ENCODE measurements at places on chromosomes 6 and 20.
A peak's percentile ranks its signal among the peaks of the same experiment; 100 is the strongest.

DNA sequence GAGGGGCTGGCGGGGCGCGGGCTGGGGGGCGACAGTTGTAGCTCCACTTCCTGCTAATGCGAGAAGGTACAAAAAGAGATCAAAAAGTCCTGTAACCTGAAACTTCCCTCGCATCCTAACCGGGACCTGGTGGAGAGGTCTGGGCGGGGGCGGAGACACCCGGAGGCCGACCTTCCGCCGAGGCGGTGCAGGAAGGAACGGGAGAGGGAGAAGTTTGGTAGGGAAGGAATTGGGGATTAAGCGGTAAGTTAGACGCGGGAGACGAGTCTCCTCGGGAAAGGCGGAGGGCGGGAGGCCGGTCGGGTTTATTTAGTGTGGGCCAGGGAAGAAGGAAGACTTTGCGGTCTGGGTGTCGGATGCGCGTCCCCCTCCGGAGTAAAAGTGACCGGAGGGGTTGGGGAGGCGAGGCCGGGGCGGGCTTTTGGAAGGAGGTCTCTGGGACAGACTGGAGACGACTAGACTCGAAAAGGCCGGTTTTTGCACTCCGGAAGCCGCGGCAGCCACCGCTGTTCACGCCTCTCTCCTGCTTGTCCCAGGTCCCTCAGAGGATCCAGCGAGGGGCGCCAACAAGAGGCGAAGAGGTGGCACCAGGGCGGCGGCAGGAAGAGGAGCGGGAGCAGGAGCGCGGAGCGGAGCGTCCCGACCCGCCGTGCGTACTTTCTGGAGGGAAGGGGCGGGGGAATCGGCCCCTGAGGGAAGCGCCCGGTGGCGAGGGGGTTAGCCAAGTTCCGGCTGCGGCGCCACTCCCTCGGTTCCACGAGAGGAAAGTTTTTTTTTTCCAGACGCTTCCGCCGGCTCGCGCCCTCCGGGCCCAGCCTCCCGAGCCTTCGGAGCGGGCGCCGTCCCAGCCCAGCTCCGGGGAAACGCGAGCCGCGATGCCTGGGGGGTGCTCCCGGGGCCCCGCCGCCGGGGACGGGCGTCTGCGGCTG, 734 bp downstream of the TPBG start:
- no peak for DNase-seq

GRCh38 chr20:36591854-36592641, 13.5 kb upstream of the RAB5IF start:
- no peak for DNase-seq

GRCh38 chr6:90266905-90267621, 29.6 kb downstream of the BACH2 start:
- no peak for DNase-seq

DNA sequence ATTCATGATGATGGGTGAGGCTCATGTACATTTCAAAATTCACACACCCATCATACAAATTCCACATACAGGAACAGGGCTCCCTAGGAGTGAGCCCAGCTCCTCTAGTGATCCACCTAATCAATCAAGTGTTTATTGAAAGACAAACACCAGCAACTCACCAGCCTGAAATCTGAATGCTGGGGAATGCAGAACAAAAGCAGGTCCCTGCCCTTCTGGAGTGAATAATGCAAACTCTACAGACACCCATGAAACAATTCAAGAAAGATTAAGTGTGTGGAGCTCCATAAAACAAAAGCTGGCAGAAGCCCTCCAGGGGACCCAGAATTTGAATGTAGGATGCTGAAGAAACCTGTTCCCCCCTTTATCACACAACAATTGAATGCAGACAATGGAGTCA, 396.7 kb upstream of the JARID2 start:
- no peak for DNase-seq

DNA sequence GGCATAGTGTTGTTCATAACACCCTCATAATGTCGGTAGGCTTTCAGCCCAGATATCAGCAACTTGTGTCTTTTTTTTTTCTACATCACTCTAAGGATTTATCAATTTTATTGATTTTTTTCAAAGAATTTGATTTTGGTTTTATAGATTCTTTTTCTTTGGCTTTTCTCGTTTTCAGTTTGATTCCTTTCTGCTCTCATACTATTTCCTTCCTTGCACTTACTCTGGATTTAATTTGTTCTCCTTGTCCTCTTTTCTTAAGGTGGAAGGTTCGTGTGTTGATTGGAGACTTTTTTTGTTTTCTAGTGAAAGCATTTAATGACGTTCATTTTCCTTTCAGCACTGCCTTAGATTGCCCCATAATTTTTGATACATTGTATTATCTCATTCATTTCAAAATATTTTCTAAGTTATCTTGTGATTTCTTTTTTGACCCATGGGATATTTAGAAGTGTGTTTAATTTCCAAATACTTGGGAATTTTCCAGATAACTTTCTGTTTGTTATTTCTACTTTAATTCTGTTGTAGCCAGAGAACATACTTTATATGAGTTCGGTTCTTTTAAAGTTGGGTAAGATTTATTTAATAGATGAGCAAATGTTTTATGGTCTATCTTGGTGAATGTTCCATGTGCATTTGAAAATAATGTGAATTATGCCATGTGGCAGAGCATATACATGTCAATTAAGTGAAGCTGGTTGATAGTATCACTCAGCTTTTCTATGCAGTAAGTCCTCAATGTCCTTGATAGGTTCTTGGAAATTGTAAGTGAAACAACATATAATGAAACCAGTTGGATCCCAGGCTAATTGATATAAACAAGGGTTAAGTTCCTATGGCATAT, 62.8 kb downstream of the IRF4 start:
- DNase-seq = no peak

- DNase-seq = no peak
These were observed 176.7 kb upstream of the HSF2 start for GRCh38 chr6:122222761-122223160.

GRCh38 chr20:63159826-63160640, 55.9 kb downstream of the YTHDF1 start:
- DNase-seq = no peak

- DNase-seq = no peak
These were observed 432.8 kb downstream of the CDC5L start for GRCh38 chr6:44820321-44820720.

- peak; percentile 38 for DNase-seq
These were observed 27.9 kb downstream of the SDCBP2 start for GRCh38 chr20:1301031-1301529.

DNA sequence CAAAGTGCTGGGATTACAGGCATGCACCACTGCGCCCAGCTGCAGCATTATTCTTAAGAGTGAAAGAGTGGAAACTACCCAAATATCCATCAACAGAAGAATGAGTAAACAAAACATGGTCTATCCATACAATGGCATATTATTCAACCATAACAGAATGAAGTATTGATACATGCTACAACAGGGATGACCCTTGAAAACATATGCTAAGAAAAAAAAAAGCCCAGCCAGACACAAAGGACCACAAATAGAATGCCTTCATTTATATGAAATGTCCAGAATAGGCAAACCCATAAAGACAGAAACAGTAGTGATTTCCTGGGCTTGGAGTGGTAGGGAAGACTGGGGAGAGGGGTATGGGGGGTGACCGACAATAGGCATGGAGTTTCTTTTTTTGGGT, 7.1 kb downstream of the TUBB2B start:
- DNase-seq = no peak

- DNase-seq = no peak
These were observed 49.1 kb upstream of the PTPRT start for GRCh38 chr20:43238833-43239232.

DNA sequence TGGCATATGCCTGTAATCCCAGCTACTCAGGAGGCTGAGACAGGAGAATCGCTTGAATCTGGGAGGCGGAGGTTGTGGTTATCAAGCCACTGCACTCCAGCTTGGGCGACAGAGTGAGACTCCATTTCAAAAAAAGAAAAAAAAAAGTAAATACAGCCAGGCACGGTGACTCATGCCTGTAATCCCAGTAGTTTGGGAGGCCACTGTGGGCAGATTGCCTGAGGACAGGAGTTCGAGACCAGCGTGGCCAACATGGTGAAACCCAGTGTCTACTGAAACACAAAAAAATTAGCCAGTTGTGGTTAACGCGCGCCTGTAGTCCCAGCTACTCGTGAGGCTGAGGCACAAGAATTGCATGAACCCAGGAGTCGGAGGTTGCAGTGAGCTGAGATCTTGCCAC, 1.5 kb upstream of the NINL start:
- DNase-seq = no peak

DNA sequence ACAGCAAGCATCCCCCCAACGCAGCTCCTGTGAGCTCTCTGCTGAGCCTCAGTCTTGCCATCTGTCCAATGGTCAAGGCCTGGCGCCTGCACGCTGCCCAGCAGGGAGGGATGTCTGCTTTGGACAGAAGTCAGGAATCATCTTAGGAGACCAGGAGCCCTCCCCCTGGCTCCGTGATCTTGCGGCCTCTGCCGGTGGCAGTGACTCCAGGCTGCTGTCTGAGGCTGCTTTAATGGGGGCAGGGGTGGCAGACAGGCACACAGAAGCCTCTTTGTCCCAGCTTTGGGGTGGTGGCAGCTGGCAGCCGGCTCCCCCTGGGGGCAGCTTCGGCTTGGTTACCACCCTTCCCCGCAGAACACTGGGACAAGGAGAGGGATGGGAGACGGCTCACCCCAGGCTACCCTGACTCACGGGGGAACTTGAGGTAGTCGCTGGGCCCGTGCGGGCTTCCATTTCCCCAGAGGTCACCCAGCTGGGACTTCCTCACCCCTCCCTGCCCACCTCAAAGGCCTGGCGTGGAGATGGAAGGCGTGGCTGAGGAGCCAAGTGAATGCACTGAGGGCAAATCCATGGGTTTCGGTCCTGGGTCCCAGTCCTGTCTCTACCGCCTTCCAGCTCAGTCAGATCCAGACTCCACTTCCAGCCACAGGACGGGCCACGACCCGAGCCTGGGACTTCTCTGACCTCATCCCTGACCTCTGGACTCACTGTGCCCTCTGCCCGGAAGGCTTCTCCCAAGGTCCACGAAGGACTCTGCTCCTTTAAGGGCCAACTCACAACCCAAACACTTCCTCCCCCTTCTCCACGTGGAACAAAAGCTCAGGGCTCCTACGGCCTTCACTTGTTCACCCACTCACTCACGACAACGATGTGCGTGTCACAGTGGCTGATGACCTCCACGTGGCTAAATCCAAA, 14.8 kb downstream of the PEDS1 start:
- no peak for DNase-seq

DNA sequence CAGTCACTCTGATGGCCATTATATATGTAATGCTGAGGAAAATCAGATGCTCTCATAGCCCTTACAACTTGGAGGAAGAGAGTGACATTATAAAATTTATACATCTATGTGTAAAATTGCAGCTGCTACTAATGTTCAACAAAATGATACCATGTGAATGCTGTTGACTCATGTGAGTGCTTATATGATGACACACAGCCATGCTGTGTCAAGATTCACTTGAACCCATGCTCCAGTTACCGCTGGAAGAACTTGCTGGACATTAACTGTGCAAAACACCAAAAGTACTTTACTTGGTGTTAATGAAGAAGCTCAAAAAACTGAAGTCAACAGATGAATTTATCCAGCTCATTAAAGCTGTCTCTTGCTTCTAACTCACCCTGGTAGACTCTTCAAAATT, 318.9 kb upstream of the PLCB4 start:
- DNase-seq = no peak

DNA sequence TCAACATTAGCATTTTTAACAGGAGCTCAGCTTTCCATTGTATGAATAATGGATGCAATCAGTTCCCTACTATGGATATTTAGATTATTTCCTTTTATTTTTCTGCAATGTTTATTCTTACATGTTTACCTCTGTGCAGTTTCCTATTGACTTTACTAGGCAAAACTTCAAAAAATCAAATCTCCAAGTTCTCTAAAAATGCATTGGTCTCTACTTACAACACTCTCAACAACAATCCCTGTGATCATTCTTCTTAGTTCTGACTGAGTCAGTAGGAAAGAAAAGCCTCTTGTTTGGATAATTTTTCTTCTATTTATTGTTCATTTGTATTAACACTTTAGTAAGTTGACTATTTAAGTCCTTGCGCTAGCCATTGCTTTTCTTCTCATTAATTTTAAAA, 126.1 kb downstream of the KIF13A start:
- no peak for DNase-seq

GRCh38 chr6:10030942-10031537, 383.8 kb downstream of the TFAP2A start:
- DNase-seq = no peak

- DNase-seq = no peak
These were observed 197.9 kb downstream of the MAFB start for GRCh38 chr20:40491009-40491590.

- no peak for DNase-seq
These were observed 143.3 kb upstream of the MAP3K7 start for GRCh38 chr6:90730151-90730673.

DNA sequence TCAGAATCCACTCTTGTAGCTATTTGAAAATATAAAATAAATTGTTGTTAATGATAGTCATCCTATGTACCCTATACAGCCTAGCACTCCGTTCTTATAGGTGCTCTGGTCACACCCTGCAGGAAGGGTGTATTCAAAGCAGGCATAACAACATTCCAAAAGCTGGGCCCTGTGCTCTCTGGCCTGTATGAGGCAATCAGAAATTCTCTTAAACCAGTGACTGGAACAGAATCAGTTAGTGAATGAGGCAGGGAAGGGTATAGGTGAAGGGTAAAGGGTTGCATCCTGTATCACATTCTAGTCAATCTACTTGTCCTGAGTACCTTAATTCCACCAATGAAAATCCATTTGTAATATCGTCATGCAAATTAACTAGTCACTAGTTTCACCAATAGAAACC, 154.5 kb upstream of the ZNF217 start:
- DNase-seq = no peak

- DNase-seq = peak; percentile 61
These were observed at the start of gene RIPOR2 for GRCh38 chr6:24935366-24936152. Gene RIPOR2 (minus strand): TSS chr6:24935960. CDS start chr6:24935898, 62 bp downstream.

DNA sequence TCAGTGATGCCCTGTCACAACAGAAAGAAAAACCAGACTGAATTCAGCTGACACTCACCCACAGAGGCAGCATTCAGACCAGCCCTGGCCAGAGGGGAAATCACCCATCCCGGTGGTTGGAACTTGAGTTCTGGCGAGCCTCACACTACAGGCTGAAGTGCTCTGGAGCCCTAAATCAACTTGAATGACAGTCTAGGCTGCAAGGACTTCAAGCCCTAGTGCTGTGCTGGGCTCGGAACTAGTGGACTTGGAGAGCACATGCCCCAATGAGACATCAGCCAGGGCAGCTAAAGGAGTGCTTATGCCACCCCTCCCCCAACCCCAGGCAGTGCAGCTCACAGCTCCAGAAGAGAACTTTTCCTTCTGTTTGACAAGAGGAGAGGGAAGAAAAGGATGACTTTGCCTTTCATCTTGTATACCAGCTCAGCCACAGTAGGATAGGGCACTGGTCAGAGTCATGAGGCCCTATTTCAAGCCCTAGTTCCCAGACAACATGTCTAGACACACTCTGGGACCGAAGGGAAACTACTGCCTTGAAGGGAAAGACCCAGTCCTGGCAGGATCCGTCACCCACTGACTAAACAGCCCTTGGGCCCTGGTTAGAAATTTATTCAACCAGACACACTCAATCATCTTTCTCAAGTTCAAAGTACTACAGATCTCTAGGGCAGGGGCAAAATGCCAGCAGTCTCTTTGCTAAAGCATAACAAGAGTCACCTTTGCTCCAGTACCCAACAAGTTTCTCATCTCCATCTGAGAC, 43.2 kb upstream of the PNRC1 start:
- no peak for DNase-seq

GRCh38 chr6:133418108-133418507, 177.0 kb downstream of the EYA4 start:
- DNase-seq = no peak

- no peak for DNase-seq
These were observed 200.5 kb upstream of the ARG1 start for GRCh38 chr6:131372535-131372934.
